Activated T-cell treated with anti-CD3 and anti-CD28 coated beads for 24 hours (primary cell): ENCODE measurements at places on chromosomes 2 and 18.

GRCh38 chr2:71852141-71852711, 295.4 kb downstream of the CYP26B1 start:
- DNase-seq, result no peak

DNA sequence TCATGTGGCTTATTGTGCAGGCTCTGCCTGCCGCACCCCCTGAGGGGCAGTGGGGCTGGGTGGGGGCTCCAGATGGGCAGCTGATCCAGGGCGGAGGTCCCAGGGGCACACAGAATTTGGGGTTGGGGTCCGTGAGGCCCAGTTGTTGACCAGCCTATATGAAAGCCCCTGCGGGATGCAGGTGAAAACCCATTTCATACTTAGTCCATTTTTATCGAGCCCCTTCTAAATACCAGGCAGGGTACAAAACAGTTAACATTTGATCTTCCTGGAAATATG, 30.6 kb downstream of the MYO7B start:
- no peak for DNase-seq

DNA sequence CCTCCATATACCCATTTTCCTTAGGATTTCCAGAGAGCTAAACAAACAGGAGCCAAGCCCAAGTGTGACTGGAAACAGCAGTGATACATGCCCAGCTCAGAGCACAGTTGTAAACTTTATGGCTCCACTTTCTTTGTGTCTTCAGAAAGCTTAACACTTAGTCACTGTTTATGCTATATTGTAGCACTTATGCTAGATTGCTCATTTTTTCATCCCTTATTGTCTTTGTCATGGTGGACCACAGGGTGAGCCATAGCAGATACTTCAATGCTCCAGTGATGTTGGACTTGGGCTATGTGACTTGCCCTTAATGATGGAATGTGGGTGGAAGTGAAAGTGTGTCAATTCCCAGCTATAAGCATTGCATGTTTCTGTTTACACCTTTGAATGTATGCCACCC, 401.6 kb downstream of the METTL4 start:
- no peak for DNase-seq

DNA sequence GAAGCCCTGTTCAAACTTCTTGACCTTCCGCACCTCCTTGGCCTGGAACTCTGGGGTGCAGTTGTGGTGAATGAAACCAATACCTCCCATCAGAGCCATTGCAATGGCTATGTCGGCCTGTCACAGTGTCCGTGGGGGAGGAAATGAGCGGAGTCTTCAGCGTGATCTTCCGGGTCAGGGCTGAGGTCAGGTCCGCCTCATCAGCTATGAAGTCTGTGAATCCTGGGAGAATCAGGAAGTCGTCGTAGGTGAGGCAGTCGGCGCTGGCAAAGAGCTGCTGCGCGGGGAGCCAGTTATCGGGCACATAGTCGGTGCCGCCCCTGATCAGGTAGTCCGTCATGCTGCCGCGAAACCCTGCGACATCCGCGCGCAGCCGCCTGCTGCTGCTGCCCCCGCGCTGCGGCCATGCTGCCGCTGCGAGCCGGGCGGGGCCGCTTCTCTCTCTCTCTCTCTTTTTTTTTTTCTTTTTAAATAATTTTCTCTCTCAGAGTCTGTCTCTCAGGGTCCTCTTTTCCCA, 154.1 kb upstream of the ZSWIM2 start:
- no peak for DNase-seq

- DNase-seq, result no peak
Measured at GRCh38 chr2:152571048-152571766, 146.1 kb downstream of the PRPF40A start.

DNA sequence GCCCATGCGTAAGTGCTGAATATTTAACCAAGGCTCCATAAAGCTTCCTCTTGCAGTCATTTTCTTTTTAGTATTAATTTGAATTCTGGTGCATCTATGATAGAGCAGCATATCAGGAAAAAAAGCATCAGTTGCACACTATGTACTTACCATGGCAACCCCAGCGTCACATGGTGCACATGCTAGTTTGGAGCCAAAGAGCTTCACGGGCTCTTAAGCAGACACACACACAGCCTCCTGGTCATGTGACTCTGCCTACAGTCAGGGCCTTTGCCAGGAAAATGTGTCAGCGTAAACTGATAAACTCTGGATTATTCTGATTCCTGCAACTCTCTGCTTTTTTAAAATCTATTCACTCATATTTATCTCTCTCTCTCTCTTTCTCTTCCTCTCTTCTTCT, 30.2 kb downstream of the NYAP2 start:
- no peak for DNase-seq

GRCh38 chr2:96088340-96089335, 27.7 kb downstream of the ADRA2B start:
- no peak for DNase-seq

- DNase-seq, result no peak
Measured at GRCh38 chr2:158513841-158514240, 57.1 kb downstream of the PKP4 start.

DNA sequence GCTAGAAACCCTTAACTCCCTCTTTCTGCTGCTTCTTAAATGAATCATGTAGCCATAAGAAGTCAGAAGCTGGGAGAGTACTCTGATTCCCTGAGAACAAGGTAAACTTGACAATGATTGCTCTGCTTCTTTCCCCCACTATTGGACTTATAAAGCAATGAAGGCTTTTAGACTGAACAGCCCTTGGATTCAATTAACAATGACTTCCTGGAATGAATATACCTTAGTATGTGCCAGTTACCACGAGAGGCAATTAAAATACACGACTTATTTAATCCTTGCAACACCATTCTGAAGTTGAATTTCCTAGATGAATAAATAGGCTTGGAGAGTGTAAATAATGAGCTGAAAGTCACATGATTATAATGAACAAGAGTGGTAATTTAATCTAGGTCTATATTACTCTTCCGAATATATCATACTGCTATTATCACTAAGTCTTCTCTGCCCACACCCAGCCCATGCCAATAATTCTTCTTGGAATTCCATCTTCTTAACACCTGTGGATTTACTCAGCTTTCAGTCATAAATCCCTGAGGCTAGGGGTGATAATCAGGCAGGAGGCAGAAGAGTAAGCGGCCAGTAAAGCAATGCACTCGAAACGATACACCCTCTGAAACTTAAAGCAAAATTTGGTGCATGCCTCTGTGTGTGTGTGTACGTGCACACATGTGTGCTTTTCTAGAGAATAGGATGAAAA, 170.2 kb downstream of the ATAD2B start:
- no peak for DNase-seq

DNA sequence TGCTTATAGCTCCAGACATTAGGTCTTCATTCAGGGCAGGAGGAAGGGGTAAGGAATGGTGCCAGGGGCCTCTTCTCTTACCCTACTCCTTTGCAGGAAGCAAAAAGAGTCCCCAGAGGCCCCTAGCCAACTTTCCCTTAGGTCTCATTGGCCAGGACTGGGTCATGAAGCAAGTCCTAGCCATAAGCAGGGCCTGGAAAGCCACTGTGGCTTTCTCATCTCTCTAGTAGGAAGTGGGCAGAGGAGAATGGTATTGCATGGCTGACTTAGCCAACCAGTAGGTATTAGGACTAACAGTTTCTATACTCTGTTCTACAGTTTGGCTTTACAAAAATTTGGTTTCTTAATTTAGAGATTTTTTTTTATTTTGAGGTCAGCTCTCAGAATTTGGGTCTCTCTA, 4.8 kb downstream of the FAM228A start:
- DNase-seq, result no peak

GRCh38 chr2:53424902-53425301, 342.7 kb upstream of the CHAC2 start:
- no peak for DNase-seq

GRCh38 chr18:23920054-23920453, 94.5 kb upstream of the TTC39C start:
- DNase-seq, result no peak

GRCh38 chr2:20291846-20292408, 58.7 kb downstream of the PUM2 start:
- DNase-seq, result no peak

DNA sequence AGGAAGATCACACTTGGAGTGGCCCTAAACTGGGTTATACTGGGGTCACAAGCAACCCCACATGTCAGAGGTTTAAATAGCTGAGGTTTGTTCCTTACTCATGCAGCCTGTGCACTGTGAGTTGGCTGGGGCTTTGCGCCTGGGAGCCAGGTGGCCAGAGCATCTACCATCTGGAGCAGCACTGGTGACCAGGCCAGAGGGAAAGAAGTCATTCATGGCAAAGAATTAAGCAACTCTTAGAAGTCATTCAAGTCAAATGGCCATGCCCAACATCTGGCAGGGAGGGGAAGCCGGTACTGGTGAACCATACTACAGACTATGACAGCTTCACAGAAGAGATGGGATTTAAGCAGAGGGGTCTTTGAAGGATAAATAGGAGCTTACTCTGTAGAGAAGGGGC, 90.7 kb downstream of the POLR1A start:
- DNase-seq, result no peak

DNA sequence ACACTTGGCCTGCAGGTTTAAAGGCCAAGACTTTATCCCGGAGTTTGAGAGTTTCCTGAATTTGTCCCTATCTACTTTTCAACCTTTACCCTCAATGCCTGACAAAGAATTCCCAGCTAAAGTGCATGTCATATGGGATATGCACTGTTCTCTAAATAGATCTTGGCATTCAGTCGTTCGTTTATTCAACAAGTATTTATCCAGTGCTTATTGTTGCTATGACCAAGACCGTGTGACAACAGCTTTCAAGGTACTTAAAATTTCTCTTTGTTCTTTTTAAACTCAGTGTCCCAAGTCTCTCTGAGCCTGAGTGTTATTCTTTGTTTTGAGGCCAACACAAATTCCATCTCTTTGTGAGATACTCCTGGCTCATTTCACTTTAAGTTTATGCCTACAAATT, 133.4 kb downstream of the RGPD3 start:
- no peak for DNase-seq

DNA sequence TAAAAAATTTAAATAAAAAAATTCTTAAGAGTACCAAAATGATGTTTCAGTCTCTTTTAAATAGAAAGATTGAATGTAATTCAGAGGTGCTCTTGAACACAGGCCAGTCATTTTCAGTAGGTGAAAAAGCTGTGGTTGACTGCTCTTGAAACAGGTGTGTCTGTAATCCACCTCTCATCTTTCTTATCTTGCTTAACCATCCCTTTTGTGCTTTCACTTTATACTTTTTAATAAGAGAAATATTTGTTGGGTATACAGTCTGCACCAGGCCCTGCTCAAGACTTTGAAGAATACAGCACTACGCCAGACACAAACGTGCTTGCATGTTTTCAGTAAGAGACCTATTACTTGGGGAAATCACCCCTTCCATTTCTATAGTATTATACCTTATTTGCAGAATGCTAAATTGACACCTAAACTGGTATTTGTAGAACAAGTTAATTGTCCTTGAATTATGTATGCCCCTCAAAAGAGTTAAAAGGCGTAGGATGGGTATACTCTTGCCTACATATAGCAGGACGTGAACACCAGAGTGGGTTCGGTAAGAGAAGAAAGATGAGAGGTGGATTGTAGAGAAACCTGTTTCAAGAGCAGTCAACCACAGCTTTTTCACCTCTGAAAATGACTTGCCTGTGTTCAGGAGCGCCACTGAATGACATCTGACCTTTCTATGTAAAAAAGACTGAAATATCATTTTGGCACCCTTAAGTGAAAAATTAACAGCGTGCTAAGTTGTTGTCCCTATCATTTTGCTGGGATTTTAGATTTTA, 4.0 kb upstream of the RTN4 start:
- DNase-seq, result no peak

- no peak for DNase-seq
Measured at GRCh38 chr2:190879474-190880377, 895 bp upstream of the GLS start.

DNA sequence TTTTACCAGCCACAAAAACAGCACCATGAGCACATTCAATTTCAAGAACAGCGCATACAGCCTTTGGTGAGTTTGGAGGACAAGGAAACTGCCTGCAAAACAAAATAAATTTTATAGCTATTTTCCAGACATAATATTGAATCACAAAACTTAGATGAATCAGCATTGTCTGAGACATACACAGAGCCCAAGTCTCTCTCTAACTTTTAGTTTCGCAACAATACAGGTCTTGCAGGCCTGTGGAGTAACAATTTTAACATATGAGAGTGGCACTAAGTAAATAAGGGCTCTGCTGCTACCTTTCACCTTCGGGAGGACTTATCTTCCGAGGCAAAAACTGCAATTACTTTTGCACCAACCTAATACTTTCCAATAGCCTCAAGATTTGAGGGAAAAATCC, 56.1 kb upstream of the PEX13 start:
- no peak for DNase-seq

DNA sequence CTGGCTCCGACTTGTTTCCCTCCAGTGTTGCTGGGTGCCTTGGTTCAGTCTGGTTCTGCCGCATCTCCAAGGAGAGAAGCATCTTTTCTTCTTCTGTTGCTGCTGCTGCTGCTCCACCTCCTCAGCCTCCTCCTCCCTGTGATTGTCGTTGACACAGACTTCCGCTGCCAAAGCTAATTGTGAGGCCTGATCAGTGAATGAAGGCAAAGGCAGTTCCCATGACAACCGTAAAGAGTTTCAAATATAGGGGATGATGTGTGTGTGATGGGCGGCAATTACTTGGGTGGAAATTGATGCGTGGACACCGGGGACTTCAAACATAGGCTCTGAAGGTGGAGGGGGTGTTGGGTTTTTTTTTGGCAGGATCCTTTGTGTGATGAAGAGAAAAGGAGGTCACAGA, 13.7 kb downstream of the TET3 start:
- no peak for DNase-seq

DNA sequence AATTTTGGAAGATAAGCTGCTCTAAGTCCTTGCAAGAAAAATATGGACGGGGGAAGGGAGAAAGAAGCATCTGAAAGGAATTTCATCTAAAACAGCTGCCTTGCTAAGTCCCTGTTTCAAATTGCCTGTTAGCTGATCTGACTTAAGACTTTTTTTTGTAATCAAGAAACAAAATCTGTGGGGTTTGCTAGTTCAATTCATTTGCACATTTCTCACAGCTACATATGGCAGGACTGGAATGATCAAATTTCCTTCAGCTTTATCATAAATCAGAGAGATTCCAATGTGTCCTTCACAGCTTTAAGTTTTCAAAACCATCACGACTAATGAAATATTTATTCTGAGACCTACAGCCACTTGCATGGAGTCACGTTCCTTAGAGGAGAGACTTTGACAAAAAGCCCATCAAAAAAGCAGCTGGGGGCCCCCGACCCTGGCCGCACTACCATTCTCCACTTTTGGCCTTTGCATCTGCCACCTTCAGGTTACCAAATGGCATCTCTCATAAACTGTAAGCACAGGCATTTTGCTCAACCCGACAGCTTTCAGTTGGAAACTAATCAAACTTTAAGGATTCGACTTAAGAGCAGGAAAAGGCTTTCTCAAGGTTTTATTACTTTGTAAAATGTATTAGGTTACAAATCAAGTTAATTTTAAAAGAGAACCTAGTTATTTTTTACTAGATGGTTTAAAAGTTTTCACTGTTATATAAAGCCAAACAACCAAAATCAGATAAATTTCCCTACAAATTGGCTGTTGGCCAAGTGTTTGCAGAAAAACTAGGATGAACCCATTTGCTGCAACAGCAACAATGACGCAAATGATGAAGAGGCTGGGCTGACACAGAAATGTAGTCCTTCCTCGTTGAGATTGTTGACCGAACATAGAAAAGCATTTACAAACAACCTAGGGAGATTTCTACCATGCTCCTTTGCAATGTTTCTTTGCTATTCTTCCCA, 100.4 kb upstream of the RND3 start:
- DNase-seq, result no peak
